ENCODE measurements at places on chromosomes 6 and 20.

DNA sequence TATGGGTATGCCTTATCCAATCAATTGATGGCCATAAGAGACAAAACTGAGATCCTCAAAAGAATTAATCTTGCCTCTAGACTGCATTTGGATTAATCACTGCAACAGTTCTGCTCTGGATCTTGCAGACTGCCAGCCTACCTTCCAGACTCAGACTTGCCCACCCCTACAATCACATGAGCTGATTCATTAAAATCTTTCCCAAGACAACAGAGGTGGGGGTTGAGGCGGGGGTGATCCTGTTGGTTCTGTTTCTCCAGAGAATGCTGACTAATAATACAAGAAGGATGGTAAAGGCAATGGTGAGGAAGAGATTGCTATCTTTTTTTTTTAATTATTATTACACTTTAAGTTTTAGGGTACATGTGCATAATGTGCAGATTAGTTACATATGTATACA, 43.7 kb upstream of the MEI4 start:
- DNase-seq: no peak

GRCh38 chr6:47352966-47353365, 43.3 kb upstream of the TNFRSF21 start:
- no peak for DNase-seq

DNA sequence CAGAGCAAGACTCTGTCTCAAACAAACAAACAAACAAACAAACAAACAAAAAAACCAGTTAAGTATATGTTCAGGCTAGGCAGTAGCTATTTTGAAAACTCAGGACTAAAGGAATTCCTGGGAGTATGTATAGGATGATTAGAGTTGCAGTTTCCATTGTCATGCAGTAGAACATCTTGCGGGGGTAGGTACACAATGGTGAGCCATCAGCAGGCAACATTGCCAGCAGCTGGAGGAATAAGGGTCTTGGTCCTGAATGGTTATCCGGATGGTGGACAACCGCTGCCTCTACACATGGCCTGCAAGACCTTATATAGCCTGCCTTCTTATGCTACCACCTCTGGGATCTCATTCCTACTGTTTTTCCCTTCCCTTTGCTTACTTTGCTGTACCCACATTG, 297.5 kb downstream of the SOX4 start:
- no peak for DNase-seq

DNA sequence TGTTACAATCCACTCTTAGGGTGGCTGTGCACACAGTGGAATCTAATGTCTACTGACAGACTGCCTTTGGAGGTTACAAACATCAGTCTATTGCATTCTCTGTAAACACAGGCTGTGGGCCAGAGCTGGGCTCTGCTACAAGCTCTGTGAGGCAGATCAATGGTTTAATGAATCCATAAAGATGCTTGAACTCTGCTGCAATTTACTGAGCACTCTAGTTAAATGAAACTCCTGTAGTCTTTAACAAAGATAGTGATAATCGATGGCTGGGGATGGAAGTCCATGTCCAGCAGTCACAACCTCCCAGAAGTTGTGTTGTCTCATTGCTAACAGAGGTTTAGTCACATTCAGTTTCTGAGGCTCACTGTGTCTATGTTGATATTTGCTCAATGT, 50.5 kb downstream of the SOBP start:
- DNase-seq: no peak

DNA sequence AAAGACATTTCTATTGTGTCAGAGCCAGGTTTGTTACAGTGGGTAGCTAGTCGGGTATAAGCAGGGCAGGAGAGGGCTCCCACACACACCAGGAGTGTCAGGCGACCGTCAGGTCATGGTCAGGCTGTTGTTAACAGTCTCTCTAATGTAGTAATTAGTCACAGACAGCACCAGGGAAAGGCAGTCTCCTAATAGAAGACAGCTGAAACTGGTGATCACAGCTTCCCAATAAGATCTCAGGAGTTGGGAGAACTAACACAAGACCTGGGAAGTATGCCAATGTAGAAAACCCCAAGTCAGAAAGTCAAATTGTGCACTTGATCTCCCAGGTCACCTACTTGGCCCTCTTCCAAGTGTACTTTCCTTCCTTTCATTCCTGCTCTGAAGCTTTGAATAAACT, 53.0 kb upstream of the GPR6 start:
- DNase-seq: no peak

GRCh38 chr20:40887105-40887504, 141.5 kb upstream of the TOP1 start:
- no peak for DNase-seq

DNA sequence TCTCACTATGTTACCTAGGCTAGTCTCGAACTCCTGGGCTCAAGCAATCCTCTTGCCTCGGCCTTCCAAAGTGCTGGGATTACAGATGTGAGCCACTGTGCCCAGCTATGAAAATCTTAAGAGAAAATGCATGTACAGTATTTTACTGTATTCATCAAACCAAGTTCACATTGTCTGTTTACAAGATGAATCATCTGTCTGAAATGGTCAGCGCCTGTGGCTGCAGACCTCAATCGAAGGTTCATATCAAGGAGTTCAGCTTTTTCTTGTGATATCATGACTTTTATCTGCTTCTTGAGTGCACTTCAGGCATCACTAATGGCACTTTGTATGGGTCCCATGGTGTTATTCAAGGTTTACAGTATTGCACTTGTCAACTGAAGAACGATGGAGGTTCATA, 155.1 kb downstream of the SLC16A10 start:
- DNase-seq: no peak

GRCh38 chr20:53494753-53495152, 98.9 kb downstream of the ZNF217 start:
- DNase-seq: no peak

DNA sequence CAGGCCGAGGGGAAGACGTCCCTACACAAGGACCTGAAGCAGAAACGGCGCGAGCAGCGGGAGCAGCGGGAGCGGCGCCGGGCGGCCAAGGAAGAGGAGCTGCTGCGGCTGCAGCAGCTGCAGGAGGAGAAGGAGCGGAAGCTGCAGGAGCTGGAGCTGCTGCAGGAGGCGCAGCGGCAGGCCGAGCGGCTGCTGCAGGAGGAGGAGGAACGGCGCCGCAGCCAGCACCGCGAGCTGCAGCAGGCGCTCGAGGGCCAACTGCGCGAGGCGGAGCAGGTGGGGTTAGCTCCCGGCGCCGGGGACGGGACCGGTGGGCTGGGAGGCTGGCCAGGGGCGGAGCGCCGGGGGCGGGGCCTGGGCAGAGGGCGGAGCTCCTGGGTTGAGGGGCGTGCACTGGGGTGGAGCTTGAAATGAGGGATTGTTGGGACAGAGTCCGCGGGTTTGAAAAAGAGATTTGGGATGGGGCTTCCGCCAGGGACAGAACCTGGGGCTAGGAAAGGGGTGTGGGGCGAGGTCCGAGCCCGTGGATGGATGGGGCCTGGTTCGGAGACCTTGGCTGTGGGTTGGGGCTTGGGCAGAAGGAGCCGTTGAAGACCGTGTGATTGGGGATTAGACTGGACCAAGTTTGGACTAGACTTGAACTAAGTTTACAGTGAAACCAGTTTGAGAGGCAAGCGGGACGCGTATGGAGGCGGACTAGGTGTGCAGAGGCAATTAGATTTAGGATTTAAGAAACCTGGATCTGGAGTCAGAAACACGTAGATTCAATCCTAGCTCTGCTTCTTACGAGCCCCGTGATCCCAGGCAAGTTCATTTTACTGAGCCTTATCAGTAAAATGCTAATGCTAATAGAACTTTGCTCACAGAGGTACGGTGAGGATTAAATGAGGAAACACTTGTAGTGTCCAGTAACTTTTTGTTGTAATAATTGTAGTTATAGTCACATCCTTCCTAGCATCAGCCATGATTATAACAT, 20.9 kb downstream of the DEF6 start:
- DNase-seq: peak; percentile 58

- DNase-seq: no peak
Observed at GRCh38 chr6:7165890-7166267, 58.1 kb downstream of the RREB1 start.

GRCh38 chr6:16355238-16355637, 116.9 kb downstream of the GMPR start:
- DNase-seq: no peak

- DNase-seq: no peak
Observed at GRCh38 chr6:52363228-52363867, 1.4 kb downstream of the PAQR8 start.

GRCh38 chr6:125258651-125259353, 43.0 kb downstream of the HDDC2 start:
- DNase-seq: no peak

DNA sequence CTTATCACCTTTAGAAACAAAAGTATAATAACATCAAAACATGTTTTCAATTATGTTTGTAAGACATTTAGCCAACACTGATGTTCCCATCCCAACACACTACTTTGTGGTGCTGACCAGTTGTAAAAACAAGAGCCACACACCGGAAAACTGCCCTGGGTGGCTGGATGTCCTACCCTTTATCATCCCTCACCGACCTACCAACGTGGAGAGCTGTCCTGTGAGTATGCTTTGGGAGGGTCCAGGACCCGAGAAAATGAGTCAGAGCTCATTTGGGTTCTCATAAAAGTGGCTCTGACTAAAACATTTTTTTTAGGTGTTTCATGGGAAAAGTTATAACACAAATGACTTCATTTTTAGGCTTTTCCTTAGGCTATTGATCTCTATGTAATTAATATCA, 29.3 kb upstream of the CTAGE9 start:
- no peak for DNase-seq

GRCh38 chr6:106085692-106085983, 498 bp upstream of the PRDM1 start:
- no peak for DNase-seq

DNA sequence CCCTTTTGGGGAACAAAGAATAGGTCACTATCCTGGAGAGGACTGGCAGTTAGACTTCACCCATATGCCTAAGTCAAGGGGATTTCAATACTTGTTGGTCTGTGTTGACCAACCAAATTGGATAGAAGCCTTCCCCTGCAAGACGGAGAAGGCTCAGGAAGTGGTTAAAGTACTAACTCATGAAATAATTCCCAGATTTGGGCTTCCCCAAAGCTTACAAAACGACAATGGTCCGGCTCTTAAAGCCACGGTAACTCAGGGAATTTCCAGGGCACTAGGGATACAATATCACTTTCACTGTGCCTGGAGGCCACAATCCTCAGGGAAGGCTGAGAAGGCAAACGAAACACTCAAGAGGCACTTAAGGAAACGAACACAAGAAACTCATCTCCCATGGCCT, 223.1 kb downstream of the GMPR start:
- DNase-seq: no peak

- DNase-seq: no peak
Observed at GRCh38 chr6:86535100-86535499, 402.2 kb upstream of the HTR1E start.

DNA sequence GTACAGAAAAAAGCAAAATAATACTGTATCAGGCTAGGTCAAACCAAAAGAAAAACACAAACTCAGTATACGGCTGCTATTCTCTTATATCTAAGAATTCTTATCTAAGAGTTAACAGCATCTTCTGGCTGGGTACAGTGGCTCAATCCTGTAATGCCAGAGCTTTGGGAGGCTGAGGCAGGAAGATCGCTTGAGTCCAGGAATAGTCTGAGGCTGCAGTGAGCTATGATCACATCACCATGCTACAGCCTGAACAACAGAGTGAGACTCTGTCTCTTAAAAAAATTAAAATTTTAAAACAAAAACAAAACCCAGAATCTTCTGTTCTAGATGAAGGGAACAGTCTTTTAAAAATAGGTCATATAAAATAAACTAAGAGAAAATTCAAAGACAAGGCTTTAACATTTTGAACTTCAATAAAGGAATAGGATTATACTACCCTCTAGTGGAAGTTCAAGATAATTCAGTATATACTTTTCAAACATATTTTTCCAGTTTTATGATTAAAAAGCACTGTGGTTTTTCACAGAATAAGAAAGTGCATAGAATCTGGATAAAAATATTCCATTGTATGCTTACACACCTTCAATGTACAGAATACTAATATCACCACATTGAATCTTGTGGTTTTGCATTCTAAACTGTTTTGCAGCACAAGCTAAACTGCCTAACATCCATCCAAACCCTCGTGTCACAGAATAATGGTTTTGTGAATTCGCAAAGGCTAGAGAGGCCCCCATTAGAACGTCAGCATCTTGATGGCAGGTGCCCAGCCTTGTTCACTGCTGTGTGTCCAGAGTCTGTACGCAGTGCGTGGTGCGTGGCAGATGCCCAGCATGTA, 39.3 kb downstream of the DTNBP1 start:
- no peak for DNase-seq

DNA sequence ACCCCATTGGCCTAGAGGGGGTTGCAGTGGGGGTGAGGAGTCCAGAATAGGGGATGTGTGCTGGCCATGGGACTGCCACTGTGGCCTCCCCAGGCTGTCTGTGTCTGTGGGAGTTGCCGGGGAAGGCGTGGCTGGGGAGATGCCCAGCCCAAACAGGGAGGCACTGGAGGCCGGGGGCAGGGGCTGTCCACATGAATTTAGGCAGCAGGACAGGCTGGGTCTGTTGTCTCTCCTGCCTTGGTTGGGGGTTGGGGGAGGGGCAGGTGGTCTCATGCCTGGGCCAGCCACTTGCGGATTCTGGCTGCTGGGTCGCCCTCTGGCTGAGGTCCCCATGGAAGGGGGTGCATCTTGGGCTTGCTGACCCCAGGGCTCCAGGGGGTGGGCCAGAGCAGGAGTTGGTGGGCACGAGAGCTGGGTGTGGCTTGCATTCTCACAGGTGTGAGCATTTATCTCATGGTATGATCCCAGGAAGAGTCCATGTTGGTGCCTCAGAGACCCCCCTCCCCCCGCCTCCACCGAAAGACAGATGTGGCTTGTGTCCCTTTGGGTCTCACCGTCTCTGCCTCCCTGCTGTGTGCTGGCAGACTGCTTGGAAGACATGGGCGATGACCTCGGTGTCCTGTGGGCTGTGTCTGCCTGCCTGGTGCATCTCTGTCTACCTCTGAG, 4.0 kb downstream of the SOX18 start:
- no peak for DNase-seq

DNA sequence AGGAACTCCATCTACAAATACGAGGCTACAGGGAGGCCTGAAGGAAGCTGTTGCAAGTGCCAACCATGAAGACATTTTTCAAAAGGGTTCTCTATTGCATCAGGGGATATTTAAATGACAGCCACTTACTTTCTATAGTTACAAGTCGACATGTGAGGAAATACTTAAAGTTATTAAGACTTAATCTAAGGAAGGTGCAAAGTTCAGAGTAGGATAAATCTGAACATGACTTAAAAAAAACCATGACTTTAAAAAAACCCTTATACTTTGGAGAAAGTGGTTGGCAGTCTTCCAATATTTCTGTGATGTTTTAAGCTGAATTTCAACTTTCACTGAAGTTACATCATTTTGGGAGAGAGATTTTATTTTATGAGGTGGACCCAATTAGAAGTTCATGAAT, 56.3 kb upstream of the EMILIN3 start:
- DNase-seq: no peak

DNA sequence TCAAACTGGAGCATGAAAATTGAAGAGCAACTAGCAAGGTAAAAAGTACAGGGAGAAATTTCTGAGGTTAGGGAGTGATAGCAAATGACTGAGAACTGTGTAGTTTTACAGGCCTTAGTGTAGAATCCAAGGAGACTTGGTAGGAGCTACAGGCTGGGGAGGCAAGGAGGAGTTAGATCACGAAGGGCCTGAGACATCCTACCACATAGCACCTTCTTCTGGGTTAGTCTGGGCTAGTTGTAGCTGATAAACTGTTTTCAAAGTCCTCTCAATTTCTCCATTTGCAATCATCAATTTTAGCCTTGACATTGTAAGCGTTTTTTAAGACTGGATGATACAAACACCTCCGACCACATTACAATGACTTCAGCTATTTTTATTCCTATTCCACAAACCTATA, 209.7 kb downstream of the TMEM200A start:
- DNase-seq: no peak

- DNase-seq: no peak
Observed at GRCh38 chr6:10421158-10421920, 6.5 kb upstream of the TFAP2A start.

Data from NCI-H2107 (cell line).